HepG2 (cell line): ENCODE measurements at places on chromosomes 11 and 22. TPM values are rescaled to one million over a fixed set of nuclear protein-coding genes. Genes with fewer than 3 reads are reported as not detected.
A peak's percentile ranks its signal among the peaks of the same experiment; 100 is the strongest.

Gene THY1
- total RNA-seq = not detected in 2 replicates

Gene RTN4R
- total RNA-seq = 0.11 and 0.22 TPM in 2 replicates

Gene CSNK2A3
- total RNA-seq = 3.5 and 5.4 TPM in 2 replicates

Gene BEST1
- 0.09 TPM in 1 of 2 replicates, not detected in the other for total RNA-seq

Gene OVCH2
- total RNA-seq = not detected in 2 replicates

- DNase-seq = peak; percentile 21
Measured at GRCh38 chr22:17213976-17214375, 5.3 kb downstream of the ADA2 start.

- DNase-seq = no peak
Measured at GRCh38 chr11:117843666-117844484, 19.3 kb upstream of the FXYD2 start.

DNA sequence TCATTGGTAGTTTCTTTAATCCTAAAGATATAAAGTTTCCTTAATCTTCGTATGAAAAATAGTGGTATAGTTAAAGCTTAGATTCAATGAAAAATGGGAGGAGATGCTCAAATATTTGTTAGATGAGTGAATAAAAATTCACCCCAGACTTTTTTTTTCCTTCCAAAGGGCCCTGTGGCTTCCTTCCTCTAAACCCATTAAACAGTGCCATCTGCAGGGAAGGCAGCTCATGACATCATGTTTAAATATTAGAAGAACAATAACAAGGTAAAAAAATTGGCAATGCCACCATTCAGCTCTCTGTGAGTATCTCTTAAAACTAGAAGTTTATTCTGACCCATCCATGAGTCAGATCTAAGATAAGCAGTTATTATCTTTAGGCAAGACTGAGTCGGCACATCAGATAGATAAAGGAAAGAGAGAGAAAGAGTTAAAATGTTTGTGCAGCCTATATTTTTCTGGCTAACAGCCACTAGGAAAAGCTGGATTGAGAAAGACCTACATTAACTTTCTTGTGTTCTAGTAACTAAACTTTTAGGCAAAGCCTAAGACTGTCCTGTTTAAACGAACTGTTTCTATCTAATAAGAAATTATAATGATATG, 19.1 kb upstream of the OOSP1 start:
- DNase-seq = peak; percentile 18

DNA sequence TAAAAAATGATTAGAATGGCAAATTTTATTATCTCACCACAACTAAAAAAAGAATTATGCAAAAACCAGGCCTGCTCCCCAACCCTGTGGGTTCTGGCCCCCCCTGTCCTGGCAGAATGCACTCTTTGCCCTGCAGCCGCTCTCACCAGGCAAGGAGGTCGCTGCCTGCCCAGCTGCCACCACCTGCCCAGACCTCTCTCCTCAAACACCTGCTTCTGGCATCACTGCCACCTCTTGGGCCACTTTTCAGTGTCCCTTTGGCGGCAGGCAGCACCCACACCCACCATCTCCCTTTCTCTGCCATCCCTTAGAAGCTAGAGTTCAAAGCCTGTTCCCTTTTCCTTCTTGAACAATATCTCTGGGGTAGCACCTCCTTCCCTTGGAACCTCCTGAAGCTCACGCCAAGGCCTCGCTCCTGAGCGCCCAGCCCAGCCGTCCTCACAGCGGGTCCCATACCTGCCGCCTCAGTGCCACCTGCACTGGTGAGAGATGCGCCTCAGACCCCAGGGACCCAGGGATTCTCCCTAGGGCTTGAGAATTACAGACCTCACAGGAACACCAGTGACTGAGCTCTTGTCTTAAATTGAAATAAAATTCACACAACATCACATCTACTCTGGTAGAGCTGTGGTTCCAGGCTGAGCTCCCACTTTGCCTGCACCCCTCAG, 44.6 kb downstream of the SGSM3 start:
- no peak for DNase-seq

DNA sequence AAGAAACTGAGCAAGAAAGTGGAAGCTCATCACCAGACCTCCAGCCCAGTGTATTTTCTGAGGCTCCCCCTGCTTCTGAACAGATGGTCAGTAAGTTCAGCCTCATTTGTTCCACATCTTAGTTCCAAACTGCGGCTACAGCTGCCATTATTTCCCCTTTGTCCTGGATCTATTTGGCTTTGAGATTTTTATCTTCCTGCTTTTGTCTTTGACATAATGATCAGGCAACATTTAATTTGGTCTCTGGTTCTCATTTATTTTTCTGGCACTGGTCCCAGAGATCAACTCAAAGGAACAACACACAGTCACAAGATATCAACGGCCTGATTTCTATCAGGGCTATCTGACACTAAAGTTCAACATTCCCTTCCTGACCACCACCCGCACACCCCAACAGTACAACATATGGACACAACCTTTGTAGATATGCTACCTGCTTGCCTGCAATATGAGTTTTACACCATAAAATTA, 137.5 kb downstream of the FAM76B start:
- DNase-seq = no peak

DNA sequence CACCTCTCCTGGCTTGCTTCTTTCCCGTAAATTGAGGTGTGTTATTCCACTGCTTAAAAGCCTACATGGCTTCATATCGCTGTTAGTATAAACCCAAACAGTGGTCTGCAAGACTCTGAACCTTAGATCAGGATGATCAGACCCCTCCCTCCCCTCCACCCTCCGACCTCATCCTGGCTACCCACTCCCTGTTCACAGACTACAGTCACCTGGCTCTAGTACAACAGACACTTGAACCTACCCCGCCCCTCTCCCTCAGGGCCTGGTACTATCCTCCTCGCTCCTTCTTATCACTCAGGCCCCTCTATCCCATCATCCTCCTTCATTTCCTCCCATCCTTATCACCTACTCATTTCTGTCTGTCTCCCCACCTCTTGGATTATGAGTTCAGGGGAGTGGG, 20.1 kb downstream of the PTPRJ start:
- no peak for DNase-seq

GRCh38 chr11:109048098-109048497, 373.9 kb upstream of the C11orf87 start:
- no peak for DNase-seq

- no peak for DNase-seq
Measured at GRCh38 chr11:76330651-76331050, 50.3 kb downstream of the THAP12 start.

DNA sequence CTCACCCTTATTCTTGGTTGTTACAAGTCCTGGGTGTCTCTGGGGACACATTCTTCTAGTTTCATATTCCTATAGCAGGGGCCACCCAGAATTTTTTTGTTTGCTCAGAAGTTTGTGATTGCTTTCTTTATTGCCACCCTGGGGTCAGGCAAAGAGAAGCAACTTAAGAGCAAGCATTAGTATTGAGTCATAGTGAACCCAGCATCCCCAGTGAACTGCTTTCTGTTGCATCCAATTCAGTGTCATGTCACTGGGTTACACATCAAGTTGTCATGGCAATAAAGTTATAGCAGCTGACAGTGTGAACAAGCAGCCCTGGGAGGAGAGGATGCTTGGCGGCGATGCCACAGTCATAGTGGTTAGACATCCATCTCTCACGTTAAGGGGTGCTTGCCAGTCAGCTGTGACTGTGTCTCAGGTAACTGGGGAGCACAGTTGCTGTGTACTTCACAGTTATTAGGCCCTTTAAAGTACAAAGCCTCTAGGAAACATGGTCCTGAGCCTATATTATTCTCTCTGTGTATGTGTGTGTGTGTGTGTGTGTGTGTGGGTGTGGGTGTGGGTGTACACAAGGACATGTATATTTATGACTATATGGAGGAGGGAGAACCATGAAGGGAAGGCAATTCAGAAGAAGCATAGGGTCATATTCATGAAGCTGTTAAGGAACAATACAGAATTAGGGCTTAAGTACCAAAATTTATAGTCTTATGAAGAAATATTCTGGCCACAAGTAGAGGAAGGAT, 52.5 kb downstream of the TRIM44 start:
- DNase-seq = no peak

GRCh38 chr11:94593030-94593429, 25.9 kb downstream of the PIWIL4 start:
- DNase-seq = no peak

DNA sequence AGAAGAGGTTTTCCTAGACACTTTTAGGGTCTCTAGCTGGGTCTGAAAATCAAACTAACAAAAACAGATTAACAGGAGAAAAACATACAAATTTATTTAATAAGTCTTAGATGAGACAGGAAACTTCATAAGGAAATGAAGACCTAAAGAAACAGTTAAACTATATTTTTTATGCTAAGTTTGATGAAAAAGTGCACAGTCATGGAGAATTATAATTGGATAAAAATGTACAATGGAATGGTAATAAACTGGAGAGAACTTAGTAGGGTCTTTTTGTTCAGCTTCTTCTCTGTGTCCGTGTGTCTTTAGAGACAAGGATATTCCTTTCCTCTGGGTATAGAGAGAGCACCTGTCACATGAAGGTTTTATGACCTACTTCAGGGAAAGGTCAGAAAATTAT, 323.4 kb downstream of the RAB38 start:
- no peak for DNase-seq

- DNase-seq = peak; percentile 38
Measured at GRCh38 chr22:46996595-46997310, 234.3 kb downstream of the TBC1D22A start.

GRCh38 chr22:21591695-21592094, 24.2 kb downstream of the UBE2L3 start:
- DNase-seq = no peak

DNA sequence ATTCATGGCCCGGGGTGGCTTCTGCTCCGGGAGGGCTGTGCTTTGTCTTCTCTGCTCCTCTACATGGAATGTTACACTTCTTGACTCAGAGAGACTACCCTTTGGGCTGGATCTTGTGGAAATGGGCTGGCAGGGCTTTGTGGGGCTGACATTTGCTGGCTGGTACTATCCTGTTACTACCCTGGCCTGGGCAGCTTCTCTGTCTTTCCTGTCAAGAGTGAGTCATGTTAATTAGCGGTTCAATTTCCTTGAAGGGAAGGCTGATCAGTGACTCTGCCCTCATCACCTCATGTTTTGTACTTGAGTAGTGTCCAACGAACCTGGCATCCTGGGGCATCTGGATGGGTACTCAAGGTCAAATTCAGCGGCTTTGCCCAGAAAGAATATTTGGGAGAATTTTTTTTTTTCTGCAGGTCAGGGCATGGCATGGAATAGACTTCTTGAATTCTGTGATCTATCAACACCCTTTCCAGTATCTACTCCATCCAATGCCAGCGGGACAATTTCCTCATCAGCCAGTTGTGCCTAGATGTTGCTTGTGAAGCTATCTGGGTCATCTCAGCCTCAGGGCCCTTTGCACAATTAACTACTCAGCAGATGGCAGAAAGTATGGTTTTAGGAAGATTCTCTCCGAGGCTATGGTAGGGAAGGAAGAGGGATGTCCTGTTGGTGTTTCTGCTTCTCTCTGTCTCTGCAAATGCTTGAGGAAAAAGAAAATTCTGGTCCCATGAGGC, 140.5 kb upstream of the PLET1 start:
- DNase-seq = no peak

DNA sequence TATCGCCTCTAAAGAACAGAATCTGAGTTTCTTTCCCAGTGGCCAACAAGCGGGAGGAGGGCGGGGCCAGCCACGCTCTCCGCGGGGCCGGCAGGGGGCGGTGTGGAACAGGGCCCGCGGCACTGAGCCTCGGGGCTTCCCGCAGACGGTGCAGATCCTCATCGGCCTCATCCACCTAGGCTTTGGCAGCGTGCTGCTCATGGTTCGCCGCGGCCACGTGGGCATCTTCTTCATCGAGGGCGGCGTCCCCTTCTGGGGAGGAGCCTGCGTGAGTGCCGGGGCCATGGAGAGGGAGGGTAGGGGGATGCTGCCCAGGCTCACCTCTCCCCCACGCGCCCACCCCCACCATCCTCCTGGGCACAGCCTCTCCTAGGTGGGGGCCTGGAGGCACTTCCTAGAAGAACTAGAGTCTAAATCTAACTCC, 10.7 kb downstream of the MS4A15 start:
- DNase-seq = no peak

GRCh38 chr11:77580712-77581337, 8.9 kb upstream of the AQP11 start:
- no peak for DNase-seq

DNA sequence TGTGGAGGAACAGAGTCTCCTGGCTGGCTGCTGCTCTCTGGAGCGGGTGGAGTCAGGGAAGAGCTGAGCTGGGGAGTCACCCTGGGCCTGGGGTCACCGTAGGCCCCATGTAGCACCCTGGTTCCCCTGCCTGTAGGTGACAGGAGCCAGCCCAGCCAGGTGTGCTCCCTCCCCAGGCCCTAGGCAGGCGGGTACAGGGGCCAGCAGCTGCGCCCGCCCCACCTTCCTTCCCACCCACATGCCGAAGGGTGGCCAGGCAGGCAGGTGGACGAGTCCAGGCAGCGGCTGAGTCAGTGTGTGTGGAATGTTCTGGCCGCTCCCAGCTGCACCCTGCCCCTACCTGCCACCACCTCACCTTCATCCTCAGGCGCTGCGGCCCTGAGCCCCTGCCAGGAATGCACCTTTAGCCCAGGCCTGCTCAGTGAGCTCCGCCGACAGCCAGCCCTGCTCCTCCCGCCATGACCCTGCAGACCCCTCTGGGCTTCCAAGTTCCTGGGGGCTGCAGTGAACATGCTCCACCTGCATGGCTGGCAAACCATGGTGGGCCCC, 654 bp upstream of the SYT8 start:
- peak; percentile 24 for DNase-seq

- DNase-seq = no peak
Measured at GRCh38 chr22:26325641-26326040, 103.4 kb upstream of the ASPHD2 start.

DNA sequence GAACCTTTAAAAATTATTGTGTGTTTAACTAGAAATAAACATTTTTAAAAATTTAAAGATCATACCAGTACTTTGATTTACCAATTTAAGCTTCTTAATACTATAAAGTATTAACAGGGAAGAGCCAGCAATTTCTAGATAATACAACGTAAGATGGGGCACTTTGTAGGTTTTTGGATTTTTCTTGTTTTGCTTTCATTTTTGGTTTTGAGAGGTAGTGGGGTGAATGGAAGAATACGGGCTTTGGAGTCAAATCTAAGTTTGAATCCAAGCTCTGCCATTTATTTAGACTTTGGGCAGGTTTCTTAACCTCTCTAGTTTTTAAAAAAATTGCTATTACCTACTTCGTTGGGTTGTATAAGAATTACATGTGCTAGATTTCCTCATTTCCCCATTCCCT, 44.9 kb downstream of the CSTPP1 start:
- DNase-seq = no peak

GRCh38 chr11:33329705-33330329, 72.6 kb downstream of the HIPK3 start:
- DNase-seq = peak; percentile 50

- no peak for DNase-seq
Measured at GRCh38 chr11:96794152-96794551, 404.3 kb downstream of the JRKL start.

DNA sequence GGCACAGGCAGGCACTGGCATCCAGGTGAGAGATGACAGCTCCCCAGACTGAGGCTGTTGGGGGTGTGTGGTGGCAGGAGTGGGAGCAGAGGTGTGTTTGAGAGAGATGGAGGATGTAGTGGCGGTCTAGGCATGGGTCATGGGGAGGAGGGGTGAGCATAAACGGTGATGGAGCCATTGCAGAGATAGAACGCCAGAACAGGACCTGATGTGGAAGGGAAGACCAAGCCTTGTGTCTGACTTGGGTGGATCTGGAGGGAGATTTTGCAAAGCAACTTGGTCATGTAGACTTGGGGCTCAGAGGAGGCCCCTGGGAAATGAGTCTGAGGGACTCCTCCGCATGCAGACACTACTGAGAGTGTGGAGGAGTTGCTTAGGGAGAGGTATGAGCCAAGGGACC, 50.0 kb upstream of the CLDN5 start:
- DNase-seq = no peak

- DNase-seq = no peak
Measured at GRCh38 chr11:74932797-74933196, 16.1 kb downstream of the XRRA1 start.
